ENCODE measurements at places on chromosomes 7 and 10. TPM values are rescaled to one million over a fixed set of nuclear protein-coding genes. Genes with fewer than 3 reads are reported as not detected.

The CYP2W1 gene
- 0.05 TPM for total RNA-seq

The EXOSC1 gene
- 96.3 TPM for total RNA-seq

The TMEM140 gene
- 1.3 TPM for total RNA-seq

- DNase-seq: peak; percentile 19
Measured at GRCh38 chr10:127148933-127149220, 47.5 kb downstream of the INSYN2A start.

DNA sequence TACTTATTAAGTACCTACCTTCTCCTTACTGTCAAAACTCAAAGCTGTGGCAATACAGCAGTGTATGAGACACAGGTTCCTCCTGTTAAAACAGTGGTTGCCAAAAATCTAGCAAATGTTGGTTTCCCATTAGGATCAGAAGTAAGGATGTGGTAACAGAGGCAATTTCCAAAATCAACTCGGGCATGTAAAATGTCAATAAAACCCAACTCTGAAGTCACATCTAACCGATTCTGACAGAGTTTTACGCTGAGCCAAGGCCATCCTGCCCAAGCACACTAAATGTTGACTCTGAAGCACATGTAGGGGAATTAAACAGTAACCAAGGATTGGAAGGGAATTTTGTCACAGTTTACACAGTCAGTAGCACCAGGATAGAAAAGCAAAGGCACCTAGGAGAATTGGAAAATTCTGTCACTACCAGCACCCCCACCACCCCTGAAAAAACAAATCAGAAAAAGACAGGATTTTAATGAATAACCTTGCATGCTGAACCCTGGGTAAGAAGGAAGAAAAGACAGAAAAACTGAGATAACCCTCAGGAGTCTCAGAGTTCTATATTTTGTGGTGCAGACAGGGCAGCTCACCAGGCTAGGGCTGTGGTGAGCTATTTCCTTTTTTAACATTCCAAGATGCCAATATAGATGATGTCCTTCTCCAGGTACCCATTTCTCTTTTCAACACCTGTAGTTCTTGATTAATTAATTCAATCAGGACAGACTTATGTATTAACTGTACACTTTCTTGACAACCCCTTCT is 119.5 kb downstream of the DOCK4 start:
- DNase-seq: no peak

DNA sequence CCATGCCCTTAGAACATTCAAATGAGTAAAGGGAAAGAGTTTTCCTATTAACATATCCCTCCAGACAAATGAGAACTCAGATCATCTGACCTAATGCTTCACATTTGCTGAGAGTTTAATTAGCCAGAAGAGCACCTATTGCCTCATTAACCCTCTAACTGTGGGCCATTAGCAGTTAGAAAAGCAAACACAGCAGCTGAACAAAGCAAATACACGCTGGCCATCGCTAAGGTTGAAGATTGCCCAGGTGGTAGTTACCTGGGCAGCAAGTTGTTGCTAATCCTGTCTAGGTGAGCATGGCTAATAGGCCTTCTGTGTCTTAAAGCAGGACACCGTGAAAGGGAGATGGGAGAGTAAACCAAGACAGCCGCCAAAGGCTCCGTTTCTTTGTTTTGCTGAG is 49.9 kb upstream of the UCN3 start:
- no peak for DNase-seq

GRCh38 chr10:50620899-50621298 is 2.9 kb downstream of the SGMS1 start:
- DNase-seq: no peak

- DNase-seq: no peak
Measured at GRCh38 chr7:75711076-75711475, 27.7 kb downstream of the HIP1 start.

All from NCI-H460 (cell line).